HFFc6 (cell line): ENCODE measurements at places on chromosomes 4 and X.

DNA sequence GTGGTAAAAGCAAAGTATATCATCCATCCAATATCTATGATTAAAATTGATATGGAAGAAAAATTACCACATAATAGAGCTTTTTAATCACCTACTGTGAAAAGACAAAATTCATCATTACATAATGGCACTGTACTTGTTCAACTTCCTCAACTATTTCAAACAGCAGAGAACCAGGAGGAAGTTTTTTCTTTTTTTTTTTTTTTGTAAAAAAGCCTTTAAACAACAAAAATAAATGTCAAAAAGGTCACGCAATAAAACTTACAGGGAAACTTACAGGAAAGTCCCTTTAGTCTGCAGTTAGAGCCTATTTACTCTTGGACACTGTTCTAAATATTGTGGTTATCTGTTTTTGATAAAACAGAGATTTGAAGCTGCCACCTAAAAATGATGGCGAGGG is 4.8 kb downstream of the PDGFC start:
- no peak for DNase-seq

GRCh38 chrX:1935805-1936204 is 320.9 kb downstream of the ASMT start:
- no peak for DNase-seq

- DNase-seq: no peak
Measured at GRCh38 chr4:6815029-6815836, 32.7 kb downstream of the KIAA0232 start.

DNA sequence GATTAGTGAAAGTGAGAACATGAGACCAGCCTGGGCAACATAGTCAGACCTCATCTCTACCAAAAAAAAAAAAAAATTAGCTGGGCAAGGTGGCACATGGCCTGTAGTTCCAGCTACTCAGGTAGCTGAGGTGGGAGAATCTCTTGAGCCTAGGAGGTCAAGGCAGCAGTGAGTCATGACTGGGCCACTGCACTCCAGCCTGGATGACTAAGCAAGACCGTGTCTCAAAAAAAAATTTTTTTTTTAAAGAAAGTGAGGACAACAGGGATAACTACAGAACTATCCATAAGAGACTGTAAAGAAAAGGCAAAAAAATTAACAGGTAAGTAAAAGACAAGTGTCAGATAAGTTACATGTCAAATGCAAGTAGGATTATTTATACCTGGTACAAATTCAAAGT is 13.5 kb upstream of the SPP1 start:
- DNase-seq: peak; percentile 32

DNA sequence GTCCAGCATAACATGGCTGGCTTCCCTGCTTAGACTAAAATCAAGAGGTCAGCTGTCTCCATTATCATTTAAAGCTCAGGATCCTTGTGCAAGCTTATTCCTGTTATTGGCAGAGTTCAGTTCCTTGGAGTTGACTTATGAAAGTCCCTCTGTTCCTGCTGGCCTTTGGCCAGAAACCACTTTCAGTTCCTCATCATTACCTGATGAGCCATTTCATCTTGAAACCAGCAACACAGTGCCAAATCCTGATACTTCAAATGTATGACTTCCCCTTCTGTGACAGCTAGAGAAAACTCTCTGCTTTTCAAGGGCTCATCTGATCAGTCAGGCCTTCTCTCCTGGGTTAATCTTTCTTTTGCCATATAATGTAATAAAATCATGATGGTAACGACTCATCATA is 110.6 kb upstream of the FSTL5 start:
- DNase-seq: no peak

DNA sequence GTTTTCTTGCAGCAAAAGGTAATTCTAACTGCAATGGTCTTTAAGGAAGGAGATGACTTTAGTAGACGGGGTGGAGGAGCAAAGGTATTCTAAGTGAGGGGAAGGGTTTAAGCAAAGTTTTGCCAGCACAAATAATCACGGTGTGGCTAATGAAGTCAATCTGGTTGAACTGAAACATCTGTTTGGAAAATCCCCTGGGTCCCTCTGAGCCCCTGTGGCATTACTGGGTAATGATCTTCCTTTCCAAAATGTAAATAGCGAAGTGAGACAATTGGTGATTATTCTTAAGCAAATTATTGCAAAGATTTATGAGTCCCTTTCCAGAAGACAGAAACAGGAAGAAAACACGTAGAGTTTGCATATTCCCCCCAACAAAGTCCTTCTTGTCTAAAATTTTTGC is 47.2 kb downstream of the FGFBP1 start:
- no peak for DNase-seq

DNA sequence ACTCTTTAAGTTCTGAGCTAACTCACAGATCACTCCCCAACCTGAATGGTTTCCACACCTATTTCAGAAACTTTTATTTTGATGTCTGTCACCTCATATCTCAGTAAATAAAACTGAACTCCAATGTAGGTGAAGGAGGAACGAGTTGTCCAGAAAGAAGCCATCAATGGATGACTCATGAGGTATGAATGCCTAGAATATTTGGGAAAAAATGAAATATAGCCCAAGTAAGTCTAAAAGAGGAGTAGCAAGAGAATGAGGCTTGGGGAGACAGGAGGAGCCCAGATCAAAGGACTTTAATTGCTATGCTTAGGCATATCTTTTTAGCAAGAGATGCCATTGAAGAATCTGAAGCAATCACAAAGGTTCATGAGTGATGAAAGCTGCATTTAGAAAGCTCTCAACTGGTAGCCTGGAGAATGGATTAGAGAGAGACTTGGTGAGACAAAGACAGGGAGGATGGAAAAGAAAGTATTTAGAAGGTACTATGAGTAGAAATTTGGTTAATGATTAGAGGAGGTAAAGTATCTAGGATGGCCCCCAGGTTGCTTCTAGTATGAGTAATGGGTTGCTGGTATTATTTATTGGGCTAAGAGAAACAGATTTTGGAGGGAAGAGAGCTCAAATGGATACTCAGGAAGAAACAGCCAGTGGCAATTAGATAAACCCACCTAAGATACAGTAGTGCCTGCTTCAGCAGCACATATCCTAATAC is 39.4 kb downstream of the NOCT start:
- DNase-seq: peak; percentile 3

DNA sequence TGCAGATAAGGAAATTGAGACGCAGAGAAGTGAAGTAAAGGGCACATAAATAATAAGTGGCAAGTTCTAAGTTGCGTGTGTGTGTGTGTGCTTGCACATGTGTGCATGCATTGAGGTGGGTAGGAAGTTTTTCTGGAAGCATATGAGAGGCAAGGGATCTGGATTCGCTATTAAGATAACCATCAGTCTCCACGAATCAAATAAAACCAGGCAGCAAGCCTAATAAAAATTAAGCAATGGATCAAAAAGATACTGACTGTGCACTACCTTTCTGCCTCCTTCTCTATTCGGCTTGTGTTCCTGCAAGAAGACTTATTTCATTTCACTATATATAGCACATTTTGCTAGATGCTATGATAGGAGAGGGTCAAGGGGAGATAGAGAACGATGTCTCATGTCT is 23.8 kb downstream of the SLC16A2 start:
- no peak for DNase-seq

DNA sequence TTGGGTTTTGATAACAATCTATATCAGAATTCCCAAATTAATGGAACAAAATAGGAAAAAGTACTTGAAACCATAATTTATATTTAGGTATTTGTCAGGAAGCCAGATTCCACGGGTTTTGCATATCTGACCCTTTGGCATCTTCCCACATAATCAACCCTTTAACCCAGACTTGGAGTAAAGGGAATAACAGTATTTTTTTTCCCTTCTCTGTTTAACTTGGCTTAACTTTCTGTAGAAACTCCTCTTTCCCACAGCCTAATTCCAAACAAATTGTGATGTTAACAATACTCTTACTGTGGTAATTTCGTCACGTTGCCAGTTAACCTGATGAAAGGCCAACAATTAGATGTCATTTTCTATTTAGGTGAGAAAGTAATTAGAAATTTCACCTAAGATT is 49.4 kb upstream of the GUCY1A1 start:
- DNase-seq: no peak

DNA sequence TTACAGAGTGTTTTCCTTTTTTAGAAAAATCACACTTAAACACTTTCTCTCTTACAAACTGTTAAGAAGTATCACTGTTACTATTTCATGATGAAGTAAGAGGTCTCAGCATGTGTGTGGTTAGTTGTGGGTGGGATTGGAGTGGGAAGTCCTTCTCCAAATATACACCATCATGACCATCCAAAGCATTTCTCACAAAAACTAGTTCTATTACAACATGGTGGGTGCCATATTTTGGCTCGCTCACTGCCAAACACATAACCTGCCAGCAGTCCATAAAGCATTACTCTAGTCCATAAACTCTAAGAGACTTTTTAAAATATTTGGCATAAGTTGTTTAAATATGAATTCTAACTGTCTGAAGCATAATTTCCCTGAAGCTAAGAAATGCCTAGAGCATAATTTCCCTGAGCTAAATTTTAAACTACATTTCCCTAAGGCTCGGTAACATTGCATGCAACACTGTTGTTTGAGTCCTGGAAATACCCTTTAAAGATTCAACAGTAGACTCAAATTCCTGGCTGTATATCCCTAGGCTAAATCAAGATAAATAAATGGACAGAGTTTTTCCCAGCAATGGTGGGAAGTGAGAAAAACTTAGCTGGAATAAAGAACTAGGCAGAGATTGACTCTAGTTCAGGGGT is 415.0 kb upstream of the INTU start:
- DNase-seq: no peak

- no peak for DNase-seq
Measured at GRCh38 chrX:29872831-29873230, 342.5 kb upstream of the MAGEB2 start.

DNA sequence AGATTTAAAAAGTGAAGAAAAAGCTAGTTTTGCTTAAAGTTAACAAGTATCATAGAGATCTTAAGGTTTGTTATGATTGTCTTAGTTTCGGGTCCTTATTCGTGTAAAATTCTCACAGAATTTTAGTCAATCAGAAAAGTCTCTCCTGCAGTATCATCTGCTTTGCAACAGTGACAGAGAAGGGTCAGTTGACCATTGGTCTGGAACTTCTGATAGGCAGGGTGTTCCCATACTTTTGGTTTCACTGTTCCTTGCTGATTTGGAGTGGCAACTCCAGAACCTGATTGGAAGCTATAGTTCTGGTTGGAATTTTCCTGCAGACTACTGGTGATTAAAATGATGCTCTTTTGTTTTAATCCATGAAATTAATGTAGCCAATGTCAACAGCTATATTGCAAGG is 1.8 kb downstream of the IL15 start:
- no peak for DNase-seq

DNA sequence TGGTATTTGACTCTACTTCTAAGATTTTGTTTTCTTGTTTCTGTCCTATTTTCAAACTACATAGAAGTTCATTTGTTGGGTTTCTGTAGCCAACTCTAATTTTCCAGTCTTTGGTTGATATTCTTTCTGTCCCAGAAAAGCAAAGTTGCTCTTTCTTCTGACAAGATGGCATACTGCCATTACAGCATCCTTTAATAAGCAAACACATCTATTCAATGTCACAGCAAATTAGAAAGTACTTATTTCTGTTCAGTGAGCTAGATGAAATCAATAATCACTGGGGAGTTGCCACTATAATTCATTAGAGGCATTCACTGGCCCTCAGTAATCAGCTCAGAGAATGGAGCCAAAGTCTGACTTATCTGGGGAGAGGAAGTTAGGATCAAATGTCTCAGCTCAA is 1258.0 kb upstream of the IGFBP7 start:
- DNase-seq: no peak

GRCh38 chr4:152039023-152039481 is 278.2 kb upstream of the GATB start:
- peak; percentile 50 for DNase-seq

DNA sequence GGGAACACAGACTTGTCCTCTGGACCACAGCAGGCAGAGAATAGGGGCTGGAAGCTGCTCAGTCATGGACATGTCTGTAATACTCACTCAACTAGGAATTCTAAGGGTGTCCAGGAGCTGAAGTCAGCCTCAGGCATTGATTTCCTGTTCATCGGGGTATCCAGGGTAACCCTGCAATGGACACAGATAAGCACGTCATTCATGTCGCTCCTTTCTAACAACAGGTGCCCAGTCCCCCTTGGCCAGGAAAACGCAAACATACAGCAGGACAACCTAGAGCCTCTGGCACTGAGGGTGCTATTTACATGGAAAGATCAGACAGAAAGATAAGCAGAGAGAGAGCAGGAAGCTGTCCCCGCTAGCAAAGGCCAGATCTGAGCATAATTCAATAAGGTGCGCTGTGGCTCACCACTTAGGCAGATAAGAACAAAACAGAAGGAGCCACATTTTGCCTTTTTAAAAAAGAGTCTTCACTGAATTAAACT is 21.3 kb downstream of the QDPR start:
- DNase-seq: no peak

GRCh38 chrX:72207366-72207765 is 25.8 kb downstream of the PIN4 start:
- no peak for DNase-seq

DNA sequence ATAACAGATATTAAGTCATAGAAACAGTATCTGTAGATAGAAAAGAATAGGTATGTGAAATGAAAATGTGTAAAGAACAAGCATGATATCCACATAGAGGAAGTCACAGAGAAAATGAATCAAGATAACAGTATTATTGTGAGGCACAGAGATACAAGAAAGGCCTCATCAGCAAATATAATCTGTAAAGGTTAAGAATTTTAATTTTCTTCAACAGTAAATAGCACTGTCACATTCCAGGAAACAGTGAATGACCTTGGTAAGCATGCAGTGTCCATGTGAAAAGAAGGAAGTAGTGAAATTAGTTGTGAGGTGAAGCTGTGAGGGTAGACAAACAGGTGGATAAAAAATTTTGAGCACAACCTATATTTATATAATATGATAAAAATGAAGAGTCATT is 39.5 kb upstream of the NDST4 start:
- no peak for DNase-seq

GRCh38 chrX:1885116-1885515 is 270.3 kb downstream of the ASMT start:
- no peak for DNase-seq

GRCh38 chr4:147590249-147590920 is 26.8 kb upstream of the TMEM184C start:
- DNase-seq: peak; percentile 45

DNA sequence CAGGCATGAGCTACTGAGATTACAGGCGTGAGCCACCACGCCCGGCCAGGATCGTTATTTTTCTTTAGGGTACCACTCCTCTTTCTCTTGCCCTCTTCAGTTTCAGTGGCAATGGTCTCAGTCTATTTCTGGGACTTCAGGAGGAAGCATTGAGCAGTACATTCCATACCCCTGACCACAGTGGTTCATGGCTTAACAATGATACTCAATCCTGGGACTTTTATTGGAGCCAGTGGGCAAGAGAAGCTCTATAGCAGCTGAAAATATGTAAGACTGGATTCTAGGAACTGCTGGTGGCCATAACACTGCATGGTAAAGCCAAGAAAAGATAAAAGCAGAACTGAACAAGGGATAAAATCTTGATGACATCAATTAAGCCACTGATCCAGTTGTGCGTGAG is 5.8 kb upstream of the CCNA2 start:
- peak; percentile 24 for DNase-seq

DNA sequence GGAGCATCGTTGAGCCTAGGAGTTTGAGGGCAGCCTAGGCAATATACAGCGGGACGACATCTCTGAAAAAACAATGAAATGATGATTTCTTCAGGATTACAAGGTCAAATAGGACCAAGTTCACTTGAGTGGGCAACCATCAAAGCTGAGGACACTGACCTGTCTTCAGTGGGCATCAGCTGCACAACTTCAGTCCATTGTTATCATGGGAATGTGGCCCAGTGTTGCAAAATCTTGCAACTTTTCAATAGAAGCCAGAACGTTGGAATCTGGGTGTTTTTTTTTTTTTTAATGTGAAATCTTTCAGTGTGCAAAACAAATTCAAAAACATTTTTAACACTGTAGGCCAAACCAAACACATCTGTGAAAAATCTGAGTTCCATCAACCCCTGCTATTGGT is 155.4 kb upstream of the PLAC1 start:
- DNase-seq: no peak

- DNase-seq: peak; percentile 74
Measured at GRCh38 chrX:155819966-155820491, 61.1 kb upstream of the VAMP7 start.
